ENCODE measurements at places on chromosomes 16 and 17.
A peak's percentile ranks its signal among the peaks of the same experiment; 100 is the strongest.

DNA sequence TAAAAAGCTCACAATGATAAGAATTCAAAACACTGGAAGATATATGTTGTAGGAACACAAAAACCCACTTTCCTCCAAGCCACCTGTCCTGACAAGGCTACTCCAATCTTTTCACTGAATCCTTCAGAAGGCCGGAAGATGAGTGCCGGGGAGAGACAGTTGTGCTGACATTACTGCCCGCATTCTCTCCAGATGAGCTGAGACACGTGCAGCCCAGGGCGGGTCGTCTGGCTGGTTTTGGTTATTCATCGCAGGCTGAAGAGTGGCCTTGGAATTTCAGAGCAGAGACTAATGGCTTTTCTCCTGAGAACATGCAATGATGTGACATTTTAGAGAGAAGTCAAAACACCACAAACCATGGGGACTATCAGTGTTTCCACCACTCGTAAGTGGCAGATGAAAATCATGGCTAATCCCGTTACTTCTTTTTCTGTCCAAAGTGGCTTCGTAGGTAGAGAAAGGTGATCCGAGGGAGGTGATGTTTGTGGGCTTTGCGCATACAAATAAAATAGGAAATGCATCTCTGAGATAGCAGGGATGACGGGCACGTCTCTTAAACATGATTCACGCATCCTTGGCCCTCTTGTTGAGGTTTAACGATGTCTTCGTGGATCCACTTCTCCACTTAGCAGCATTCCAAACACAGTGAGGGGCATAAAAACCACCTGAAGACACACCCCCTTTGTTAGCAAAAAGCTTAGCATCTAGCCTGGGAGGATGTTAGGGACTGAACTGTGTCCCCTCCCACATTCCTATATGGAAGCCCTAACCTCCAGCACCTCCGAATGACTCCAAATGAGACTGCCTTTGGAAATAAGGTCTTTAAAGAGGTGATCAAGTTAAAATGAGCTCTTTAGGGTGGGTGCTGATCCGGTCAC lies 134.0 kb downstream of the IRX3 start:
- no peak for DNase-seq

DNA sequence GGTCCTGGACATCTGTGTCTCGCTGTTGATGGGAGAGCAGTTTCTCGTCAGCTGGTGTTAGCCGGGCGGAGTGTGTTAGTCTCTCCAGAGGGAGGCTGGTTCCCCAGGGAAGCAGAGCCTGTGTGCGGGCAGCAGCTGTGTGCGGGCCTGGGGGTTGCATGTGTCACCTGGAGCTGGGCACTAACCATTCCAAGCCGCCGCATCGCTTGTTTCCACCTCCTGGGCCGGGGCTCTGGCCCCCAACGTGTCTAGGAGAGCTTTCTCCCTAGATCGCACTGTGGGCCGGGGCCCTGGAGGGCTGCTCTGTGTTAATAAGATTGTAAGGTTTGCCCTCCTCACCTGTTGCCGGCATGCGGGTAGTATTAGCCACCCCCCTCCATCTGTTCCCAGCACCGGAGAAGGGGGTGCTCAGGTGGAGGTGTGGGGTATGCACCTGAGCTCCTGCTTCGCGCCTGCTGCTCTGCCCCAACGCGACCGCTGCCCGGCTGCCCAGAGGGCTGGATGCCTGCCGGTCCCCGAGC lies 17.9 kb downstream of the GAA start:
- no peak for DNase-seq

DNA sequence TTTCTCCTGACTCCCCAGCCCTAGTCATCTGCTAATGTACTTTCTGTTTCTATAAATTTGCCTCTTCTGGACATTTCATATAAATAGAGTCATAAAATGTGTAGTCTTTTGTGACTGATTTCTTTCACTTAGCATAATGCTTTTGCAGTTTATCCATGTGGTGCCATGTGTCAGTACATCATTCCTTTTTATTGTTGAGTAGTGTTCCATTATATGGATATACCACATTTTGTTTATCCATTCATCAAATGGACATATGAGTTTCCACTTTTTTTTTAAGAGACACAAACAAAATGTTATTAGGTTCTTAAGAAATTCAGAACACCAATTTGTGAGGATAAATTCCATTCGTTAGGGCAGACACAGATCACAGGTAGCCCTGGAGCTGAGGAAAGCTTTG lies 11.0 kb downstream of the DBF4B start:
- DNase-seq = no peak

GRCh38 chr16:1546430-1546829 lies 13.0 kb downstream of the TMEM204 start:
- no peak for DNase-seq

DNA sequence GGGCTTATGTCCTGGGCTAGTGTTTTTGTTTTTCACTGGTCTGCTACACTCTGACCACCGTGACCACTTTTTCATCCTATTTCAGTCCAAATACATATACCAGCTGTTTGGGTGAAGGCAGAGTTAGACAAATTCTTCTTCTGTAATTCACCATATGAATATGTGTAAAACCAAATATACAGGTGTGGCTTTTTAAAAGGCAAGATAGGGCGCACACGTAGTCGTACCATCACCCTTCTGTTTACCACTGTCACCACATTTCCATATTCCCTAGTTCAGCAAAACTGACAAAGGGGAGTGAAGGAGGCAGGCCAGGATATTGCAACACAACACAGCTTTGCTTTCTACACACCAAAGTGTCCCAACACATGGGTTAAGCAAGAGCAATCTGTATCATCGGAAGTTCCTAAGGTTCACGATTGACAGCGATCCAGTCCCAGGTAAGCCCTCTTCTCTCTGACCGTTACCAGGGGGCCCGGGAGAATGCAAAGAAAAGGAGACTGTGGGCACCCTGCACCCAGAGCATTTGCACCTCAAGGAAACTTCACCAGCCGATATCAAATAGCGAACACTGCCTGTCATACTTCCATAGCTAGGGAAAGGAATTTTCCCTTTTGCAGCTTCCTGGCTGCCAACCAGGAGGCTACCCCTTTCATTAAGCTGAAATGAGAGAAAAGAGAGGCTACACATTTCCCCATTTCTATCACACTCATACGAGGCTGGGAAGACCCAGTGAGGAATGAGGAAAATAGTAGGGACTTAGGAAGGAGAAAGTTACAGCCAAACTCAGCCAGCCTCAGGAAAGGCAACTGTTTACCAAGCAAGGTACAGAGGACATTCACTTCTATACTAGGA lies 23.1 kb downstream of the CREBBP start:
- DNase-seq = no peak

GRCh38 chr17:73902416-73903181 lies 258.4 kb upstream of the SDK2 start:
- no peak for DNase-seq

DNA sequence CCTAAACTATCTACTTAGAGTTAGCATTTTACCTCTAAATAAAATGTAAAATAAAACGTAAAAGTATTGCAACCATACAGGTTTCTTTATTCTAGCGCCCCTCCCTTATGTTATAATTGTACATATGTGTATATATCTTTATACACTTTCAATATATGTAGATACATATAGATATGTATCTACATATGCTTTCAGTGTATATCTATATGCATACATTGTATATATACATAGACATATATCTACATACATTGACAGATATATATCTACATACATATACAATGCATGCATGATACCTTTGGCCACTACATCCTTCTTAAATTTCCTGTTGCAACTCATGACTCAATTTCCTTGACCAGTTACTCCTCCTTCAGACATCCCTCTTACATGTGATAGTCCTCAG lies 16.7 kb downstream of the BPTF start:
- DNase-seq = no peak

GRCh38 chr17:77560841-77561240 lies 397.7 kb upstream of the TNRC6C start:
- no peak for DNase-seq

DNA sequence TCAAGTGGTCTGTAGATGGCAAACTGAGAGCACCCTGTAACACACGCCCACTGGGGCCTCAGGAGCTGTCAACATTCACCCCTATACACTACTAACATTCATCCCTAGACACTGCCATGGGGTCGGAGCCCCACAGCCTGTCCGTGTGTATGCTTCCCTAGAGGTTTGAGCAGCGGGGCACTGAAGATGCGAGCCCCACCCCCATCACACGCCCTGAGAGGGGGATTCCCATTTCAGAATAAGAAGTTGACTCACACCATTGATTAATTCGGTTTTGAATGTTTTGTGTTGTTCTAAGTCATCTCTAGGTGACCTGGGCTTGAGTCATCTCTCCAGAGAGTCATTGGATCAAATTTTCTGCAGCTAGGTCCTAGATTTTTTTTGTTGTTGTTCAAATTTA lies 37.3 kb upstream of the MMD start:
- no peak for DNase-seq

- no peak for DNase-seq
Measured at GRCh38 chr16:35552763-35553162, 2093.4 kb downstream of the TP53TG3F start.

- no peak for DNase-seq
Measured at GRCh38 chr17:47120521-47121095, 68.5 kb downstream of the CDC27 start.

DNA sequence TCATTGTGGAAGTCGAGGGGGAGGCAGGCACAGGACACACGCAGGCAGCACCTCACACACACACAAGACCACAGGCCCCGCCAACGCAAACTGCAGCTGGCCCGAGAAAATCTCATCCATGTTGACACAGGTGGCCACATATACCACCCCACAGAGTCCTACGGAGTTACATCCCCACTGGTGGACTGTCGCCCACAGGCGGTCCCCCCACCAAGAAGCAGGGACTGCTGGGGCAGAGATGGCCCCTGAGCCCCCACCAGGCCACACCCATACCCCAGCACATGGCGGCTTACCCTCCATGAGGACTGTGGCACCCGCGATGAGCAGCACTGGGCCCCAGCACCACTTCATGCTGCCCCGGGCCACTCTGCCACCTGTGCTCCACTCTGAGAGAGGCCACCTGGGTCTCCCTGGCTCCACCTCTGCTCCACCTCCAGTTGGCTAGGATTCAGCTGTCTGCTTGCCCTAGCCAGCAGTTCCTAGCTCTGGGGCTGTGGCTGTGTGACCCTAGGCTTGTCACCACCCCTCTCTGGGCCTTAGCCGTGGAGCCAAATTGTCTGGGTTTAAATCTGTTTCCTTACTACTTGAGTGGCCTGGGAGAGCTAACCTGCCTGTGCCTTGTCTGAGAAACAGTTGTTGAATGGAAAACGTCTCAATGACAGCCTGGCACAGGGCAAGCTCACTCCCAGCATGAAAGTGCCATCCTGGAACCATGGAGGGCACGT lies at the start of gene PRSS53:
Gene PRSS53 (minus strand): TSS at position 485 of the 725 bp plus-strand sequence. CDS start 134 bp downstream, at position 351.
- DNase-seq = no peak

GRCh38 chr17:80692931-80693467 lies 148.4 kb downstream of the RPTOR start:
- no peak for DNase-seq

DNA sequence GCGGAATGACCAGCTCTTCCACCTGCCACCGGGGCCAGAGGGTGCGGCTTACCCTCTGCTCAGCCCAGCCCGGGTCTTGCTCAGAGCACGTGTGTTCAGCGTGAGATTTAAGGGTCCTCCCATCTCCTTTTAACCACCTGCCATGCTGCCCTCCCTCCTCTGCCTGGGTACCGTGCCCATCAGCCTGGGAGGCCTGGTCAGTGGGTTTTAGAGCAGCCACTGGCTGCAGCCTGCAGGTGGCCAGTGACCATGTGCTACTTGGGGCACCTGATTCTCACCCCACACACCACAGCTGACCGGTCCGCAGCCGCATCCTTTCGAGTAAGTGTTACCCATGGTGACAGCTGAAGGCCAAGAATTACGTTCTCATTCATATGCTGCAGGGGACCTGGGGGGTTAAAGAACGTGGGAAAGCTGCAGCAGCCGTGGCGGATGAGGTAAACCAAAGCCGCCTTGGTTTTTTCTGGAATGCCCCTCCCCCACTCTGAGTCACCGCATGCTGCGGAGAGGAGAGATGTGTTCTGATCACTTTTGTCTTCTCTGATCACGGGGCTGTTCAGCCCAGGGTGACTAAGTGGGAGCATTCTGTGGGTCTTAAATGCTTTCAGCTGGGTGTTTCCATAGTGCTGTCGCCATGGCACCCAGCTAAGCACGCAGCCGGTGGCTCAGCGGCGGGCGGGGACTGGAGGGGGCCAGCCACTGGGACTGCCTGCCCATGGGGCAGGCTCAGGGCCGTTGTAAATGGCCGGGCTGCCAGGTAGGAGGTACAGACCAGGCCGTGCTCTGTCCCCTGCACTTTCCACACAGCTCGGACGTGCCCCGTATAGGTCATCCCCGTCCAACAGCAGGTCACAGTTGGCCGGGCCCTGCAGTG lies 59.8 kb downstream of the BAIAP2 start:
- DNase-seq = peak; percentile 67

DNA sequence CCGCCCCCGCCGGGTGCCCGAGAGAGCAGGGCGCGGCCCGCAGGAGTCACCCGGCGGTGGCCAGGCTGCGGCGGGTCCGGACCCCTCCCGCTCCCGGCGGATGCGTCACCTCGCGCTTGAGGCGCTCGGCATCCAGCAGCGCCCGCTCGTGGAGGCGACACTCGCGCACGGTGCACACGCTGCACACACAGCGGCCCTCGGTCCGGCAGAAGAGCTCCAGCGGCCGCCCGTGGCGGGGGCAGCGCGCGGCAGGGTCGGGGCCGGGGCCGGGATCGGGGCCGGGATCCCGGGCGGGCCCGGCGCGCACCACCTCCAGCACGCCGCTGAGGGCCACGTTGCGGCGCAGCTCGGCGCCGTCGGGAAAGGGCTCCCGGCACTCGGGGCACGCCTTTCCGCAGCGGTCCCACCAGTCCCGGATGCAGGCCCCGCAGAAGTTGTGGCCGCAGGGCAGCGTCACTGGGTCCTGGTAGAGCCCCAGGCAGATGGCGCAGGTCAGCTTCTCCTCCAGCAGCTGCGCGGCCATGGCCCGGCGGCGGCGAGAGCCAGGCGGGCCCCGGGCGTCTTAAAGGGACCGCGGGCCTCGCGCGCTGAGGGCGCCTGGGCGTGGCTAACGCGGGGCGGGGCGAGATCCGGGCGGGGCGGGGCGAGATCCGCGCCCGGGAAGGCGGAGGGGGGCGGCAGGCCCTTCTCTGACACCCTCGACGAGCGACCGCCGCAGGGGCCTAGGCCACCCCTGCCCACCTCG lies at the start of gene TRIM65:
Gene TRIM65 (minus strand): TSS at position 537 of the 745 bp plus-strand sequence. CDS start 14 bp downstream, at position 523.
- DNase-seq = peak; percentile 45

- no peak for DNase-seq
Measured at GRCh38 chr17:73105431-73105830, 12.9 kb upstream of the SLC39A11 start.

GRCh38 chr16:30748634-30749445 lies 615 bp downstream of the PHKG2 start:
- DNase-seq = no peak

DNA sequence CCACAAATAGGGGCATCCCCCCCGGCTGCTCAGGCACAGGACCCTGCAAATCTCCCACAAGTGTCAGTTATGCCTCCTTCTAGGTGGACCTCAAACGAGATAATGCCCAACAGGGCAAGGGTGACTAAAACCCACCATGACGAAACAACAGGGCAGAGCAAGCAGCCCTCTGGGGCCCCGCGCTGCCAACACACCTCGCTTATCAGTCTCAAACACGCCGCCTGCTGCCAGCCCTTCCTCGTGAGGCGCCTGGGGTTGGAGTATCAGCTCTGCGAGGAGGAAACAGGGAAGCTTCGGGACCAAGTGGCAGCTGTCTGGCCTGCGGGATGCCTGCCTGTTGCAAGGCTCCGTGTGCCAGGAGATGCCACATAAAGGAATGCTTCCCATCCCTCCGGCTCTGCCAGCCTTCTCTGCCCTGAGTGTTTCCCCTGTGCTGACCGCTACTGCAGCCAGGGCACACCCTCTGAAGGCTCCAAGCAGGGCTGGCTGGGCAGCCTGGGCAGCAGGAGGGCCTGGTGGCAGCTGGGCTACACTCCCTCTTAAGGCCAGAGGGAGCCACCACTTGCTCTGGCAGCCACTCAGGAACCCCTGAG lies 2.5 kb downstream of the SMIM5 start:
- no peak for DNase-seq

GRCh38 chr17:47692895-47693730 lies 848 bp upstream of the TBKBP1 start:
- no peak for DNase-seq

Measured in stimulated activated CD4-positive, alpha-beta T cell treated with anti-CD3 and anti-CD28 coated beads, TNF-alpha, amount 100 ng/mL, for 1 hour (primary cell).